Posterior vena cava (tissue), 2 donors: ENCODE measurements at places on chromosomes 2 and 18. TPM values are rescaled to one million over a fixed set of nuclear protein-coding genes. Genes with fewer than 3 reads are reported as not detected.

Gene STK39
- 20.2 TPM for total RNA-seq

DNA sequence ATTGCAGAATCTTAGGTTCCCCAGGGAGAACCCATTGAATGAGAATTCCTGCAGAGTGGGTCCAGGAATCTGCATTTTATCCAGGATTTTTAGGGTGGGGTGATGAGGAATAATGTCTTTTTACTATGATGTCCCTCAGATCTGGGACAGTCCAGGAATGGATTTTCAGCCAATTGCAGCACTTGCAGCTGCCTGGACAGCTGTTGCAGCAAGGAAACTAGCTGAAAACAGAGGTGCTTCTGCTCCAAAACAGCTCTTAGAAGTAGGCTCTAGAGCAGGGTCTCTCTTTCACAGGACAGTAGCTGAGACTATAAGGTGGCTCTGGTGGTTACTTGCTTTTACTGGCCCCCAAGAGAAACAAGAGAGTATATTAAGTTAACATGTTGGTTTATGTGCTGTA lies 9.1 kb downstream of the GLI2 start:
- DNase-seq = no peak

GRCh38 chr2:11157731-11158130 lies 2.5 kb downstream of the SLC66A3 start:
- peak; percentile 47 for DNase-seq

DNA sequence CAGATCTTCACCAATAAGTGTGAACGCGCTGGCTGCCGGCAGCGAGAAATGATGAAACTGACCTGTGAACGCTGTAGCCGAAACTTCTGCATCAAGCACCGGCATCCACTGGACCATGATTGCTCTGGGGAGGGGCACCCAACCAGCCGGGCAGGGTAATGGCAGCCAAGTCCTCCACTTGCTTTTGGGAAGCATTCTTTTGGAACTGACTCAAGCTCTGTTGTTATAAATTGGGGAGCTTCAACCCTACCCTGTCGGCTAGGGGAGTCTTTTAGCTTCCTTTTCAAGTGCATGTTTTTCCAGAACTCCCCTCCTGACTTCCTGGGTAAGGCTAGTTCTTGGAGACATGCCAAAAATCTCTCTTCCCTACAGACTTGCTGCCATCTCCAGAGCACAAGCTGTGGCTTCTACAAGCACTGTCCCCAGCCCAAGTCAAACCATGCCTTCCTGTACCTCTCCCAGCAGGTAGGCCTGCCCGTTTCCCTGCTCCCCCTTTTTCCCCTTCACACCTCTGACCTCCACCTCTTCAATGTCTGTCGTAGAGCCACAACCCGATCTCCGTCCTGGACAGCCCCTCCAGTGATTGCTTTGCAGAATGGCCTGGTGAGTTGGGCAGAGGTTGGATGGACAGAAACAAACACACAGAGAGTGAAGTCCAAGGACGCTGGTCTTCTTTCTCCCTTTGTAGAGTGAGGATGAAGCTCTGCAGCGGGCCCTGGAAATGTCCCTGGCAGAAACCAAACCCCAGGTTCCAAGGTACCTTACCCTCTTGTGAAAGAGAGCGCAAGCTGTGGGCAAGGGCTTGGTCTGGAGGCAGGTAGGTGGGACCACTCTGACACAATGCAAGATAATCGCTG lies 1.5 kb downstream of the ZFAND2B start:
- DNase-seq = no peak

Gene ALLC
- total RNA-seq = not detected

DNA sequence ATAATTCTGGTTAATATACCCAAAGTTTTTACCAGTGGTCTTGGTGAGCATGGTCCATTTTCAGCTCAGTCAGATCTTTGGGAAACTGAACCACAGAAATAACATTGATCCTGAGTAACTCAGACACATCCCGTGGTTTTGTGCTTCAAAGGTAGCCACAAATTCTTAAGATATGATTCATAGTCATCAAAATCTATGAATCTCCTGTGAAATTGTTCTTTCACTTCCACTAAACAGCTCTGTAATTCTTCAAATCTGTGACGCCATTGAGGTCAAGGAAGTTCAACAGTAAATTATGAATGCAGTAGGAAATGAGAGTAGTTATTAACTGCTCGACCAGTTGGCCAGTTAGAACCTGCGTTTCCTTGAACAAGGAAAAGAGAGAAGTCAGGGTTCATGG lies 147.3 kb downstream of the IRS1 start:
- DNase-seq = no peak

- DNase-seq = no peak
Observed at GRCh38 chr18:10689236-10690034, 163.6 kb downstream of the NAPG start.

Gene NUP35
- total RNA-seq = 9.8 TPM

- no peak for DNase-seq
Observed at GRCh38 chr2:176592216-176592615, 323.0 kb downstream of the MTX2 start.

Gene HRH4
- total RNA-seq = not detected

DNA sequence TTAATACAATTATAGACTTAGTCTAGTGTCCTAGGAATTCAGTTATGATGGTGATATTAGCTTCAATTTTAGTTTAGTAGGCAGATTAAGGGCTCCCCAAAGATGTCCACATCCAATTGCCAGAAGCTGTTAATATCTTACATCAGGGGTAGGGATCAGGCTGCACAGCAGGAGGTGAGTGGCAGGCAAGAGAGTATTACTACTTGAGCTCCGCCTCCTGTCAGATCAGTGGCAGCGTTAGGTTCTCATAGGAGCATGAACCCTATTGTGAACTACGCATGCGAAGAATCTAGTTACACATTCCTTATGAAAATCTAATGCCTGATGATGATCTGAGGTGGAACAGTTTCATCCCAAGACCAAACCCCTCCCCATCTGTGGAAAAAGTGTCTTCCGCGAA lies 54.9 kb downstream of the NYAP2 start:
- no peak for DNase-seq

DNA sequence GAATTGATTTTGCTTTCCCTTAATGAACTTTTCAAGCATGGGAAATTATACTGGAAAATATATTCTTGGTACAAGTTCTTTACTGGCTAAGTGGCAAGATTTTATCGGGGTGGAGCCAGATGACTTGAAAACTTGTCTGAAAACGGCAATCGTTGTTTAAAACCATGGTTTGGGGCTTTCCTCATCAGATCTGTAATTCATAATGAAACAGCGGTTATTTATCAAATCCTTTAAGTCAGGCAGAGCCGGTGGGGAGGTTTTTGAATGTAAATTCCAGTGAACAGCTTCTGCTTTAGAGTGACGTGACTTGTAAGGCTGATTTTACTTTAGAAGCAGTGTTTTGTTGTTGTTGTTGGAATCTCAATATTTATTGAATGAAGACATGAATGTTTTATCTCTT lies 2.6 kb downstream of the SEC11C start:
- DNase-seq = no peak

Gene IL36A
- total RNA-seq = not detected

GRCh38 chr2:120221616-120222015 lies 1.6 kb downstream of the TMEM185B start:
- peak; percentile 10 for DNase-seq

- DNase-seq = no peak
Observed at GRCh38 chr18:46856973-46857372, 60.3 kb downstream of the PIAS2 start.

GRCh38 chr2:232970051-232970450 lies 43.0 kb downstream of the NGEF start:
- DNase-seq = no peak

DNA sequence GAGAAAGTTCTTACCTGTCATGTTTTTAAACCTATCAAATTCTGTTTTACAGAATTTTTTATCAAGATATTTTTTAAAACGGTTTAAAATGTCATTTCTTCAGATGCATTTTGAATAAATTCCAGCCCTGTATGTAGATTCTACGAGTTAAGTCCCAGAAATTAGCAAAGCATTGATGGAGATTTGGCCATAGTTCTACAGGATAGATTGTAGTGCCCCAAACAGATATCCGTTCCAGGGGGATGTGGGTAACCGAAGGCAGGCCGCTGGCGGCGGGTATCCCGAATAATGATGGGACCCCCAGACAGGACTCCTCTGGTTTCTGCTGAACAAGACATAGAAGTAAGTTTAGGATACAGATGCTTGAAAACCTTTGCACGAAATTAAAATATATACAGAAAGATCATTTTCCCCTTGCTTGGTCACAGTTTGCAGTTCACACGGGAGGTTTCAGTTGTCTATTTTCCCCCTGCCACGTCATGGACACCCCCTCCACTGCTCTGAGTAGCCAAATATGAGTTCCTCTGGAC lies 755 bp downstream of the NOL4 start:
- no peak for DNase-seq

DNA sequence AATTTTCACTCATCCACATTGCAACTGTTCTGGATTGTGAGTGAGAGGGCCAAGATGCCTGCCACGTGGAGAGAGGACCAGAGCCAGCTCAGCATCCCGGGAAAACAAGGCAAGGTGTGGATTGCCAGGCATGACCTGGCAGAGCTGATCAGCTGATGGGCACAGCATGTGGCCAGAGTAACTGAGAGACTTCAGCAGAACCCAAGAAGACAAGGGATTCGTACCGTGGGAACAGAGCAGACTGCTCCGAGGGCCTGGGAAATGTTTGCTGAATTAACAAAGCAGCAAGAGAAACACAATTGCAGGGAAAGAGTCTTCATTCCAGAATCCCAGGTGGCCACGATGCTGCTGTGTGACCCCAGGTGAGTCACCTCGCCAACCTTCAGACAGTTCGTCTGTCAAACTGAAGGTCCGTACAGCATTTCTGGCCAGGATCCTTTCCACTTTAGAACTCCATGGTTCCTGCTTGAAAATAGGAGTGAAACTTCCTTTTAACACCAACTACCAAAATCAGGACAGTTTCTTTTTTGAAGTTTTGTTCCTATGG lies 26.3 kb upstream of the POMC start:
- DNase-seq = peak; percentile 25

- no peak for DNase-seq
Observed at GRCh38 chr2:28320009-28320365, 72.7 kb upstream of the FOSL2 start.

DNA sequence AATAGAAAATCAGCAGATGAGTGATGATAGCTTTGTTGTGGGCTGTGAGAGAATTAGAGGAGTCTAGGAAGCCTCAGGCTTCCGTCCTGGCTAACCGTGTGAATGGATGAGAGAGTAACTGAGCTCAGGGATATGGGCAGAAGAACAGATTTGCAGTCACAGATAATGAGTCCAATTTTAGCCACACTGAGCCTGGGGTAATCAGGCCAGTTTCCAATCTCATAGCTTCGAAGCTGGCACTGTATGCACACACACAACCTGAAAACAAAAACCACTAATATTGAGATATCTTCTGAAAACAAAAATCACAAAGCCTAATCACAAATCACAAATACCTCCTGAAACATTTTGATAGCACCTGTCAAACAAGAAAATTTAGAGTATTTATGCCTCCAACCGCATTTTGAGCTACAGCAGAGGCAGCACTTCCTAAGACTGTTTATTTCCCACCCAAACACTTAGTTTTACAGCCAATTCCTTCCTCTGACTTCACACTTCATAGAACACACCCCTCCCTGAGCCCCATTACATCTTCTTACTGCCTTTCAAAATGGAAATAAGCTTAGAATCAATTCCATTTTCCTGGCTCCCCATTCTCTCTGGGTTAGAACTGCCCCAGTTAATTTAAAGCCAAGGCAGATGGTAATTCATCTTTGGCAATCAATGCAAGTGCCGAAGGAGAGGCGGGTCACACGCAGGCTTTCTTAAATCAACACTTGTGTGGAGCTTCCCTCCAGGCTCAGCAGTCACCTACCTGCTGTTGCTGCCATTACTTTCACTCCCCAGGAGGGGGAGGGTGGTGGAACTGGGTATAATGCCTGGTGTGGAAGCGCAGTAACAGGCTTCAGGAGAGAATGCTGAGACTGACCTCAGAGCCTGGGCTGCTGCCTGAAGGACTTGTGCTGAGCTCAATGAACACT lies 18.9 kb downstream of the TTR start:
- DNase-seq = no peak

DNA sequence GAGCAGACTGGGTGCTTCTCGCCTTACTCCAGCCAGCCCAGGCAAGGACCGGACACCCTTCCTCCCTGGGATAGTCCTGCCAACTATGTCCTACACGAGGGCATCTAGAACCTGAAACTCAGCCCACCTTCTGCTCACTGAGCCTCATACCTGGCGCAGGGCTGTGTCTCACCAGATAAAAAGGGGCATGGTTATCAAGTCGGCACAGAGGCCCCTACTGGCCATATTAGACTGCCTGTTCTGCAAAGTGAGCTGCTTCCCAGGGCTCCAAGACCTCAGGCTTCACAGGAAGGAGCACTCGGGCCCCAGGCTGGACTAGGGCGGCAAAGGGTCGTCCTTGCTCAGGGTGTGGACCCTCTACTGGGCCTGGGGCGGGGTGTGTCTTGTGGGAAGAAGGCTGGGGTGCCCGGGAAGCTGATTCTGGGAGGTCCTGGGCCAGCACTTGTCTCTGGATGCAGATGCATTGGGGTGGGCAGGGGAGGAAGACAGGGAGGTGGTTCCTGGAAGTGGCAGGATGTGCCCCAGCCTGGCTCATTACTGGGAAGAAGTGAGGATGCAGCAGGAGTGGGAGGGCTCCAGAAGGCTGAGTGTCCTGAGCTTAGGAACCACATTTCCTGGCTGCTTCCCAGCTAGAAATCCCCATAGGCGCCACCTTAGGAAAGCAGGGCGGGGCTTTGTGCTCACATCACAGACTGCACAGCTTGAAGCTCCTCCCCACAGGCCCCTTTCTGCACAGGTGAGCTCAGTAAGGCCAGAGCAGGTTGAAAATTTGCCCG lies 19.6 kb downstream of the EHD3 start:
- no peak for DNase-seq

GRCh38 chr2:157438863-157439823 lies 4.7 kb downstream of the CYTIP start:
- no peak for DNase-seq

GRCh38 chr2:176526995-176527901 lies 258.0 kb downstream of the MTX2 start:
- no peak for DNase-seq

DNA sequence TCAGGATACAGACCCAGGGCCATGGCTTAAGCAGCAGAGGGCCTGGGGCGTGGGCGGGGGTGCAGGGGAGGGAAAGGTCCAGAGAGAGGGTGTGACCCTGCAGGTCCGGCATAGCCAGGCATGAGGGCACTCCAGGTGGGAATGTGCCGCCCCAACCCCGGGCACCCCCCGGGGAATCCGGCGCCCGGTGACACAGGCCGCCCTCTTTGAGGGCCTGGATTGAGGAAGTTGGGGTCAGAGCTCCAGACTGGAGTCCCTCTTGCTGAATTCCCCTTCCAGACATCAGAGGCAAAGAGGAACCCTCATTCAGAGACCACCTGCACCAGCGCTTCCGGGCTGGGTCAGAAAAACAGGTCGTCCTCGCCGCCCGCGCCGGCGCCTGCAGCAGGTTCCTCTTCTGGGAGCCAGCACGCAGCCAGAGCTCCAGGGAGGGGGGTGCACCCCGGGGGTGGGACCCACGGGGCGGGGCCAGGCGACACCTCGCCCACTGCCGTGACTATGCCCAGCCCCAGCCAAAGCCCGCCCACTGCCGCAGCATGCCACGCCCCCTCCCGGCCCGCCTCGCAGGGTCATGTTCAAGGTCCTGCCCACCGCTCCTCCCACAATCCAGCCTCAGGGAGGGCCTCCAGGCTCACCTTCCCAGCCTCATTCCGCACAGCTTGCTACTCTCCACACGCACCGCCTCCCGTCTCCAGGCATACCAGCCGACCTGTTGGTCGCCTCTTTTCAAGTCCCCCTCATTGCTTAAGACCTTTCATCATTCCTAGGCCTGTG lies 98.3 kb upstream of the ID2 start:
- DNase-seq = peak; percentile 97

Gene SCG2
- 0.90 TPM for total RNA-seq
